ENCODE measurements at places on chromosomes 6 and 20. TPM values are rescaled to one million over a fixed set of nuclear protein-coding genes. Genes with fewer than 3 reads are reported as not detected.
A peak's percentile ranks its signal among the peaks of the same experiment; 100 is the strongest.

DNA sequence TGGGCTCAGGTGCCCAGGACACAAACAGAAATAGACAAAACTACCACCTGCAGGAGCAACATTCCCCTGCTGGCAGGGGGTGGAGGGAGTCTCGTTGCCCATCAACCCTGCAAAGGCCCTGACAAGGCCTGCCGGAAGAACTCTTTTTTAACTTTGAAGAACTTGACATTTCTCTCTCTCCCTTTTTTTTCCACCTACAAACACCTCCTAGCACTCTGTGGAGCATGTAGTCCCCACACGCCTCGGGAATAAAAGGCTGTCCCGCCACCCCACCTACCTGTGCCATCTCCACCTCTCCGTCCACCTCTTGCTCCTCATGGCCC, 54.8 kb downstream of the GNAS-AS1 start:
- DNase-seq, result no peak

DNA sequence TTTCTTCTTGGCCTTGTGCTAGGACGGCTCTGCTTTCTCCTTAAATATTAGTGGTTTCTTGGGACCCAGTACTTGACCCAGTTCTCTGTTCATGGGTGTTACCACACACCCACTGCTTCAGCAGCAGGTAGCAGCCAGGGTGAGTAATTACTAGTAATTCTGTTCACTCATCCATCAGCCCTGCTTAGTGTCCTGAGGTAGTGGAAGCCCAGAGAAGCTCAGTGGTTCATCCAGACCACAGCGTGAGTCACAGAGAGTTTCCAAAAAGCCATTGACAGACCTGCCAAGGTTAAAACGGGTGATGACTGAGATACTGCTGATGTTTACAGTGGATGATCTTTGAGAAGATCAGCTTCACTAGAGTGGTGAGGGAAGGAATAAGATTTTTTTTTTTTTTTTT, 51.7 kb upstream of the HINT3 start:
- no peak for DNase-seq

The REPS1 gene
- total RNA-seq, result 133 TPM

The EPHA7 gene
- 65.6 TPM for total RNA-seq

DNA sequence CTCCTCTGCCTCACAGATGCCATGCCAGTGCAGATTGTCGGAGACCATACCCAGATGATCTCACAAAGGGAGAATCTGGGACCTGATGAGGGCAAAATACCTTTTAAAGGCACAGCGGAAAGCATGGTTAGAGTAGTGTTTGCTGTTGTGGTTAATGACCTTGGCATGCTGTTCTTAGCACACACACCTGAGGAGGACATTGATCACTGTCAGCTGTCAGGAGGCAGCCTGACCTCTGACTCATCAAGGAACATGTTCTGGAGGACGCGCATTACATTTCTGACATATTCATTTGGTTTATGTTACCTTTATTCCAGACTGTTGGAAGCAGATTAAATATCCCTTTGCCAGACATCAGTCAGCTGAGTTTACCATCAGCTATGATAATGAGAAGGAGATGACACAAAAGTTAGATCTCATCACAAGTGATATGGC, 57.1 kb downstream of the GOPC start:
- DNase-seq, result no peak

DNA sequence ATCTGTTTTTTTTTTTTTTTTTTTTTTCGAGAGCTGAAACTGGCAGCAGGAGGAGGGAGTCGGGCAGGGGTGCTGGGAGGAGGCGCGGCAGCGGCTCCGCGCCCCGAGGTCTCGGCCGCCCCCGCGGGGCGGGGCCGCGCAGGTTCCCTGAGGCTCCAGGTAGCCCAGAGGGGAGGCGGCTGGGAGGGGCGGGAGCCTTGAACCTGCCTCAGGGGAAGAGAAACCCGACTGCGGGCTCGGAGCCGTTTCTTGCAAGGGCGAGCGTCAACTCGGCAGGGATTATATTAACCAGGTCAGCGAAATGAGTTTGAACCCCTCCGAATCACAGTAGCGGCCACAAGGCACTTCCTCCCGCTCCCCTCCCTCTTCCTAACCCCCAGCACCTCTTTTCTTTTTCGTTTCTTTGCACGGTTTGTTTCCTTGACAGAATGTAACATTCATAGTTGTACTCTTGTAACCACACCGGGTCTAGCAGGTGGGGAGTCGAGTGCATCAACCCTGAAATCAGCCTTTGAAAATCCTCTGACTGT, 2.0 kb downstream of the MYB start:
- no peak for DNase-seq

GRCh38 chr20:3434232-3434631, 26.8 kb upstream of the DNAAF9 start:
- DNase-seq, result no peak

The LY6G6D gene
- not detected for total RNA-seq

- DNase-seq, result peak; percentile 59
These were observed 4.5 kb upstream of the TAF8 start for GRCh38 chr6:42045538-42046460.

DNA sequence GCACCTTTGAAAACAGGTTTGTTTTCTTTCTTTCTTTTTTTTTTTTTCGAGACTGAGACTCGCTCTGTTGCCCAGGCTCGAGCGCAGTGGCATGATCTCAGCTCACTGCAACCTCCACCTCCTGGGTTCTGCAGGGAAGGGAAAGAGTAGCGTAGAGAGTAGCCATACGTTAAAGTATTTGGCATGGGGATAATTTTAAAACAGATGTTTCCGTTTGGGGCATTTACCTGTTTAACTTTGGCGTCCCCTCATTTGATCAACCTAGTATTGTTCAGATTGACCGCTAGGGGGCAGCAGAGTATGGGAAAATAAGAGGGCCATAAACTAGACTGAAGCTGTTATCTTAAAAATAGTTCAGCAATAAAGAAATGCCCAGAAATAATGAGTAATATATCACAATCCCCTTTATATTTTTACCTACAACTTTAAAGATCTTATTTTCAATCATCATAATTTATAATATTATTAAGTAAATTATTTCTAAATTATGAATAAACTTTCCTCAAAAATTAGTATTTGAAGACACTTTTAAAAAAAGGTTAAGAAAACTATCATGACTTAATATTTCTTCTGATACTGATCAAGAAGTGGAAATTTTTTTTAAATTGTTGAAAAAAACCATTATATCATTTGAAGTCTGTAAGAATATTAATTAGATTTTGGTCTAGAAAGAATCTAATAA, 7.6 kb upstream of the TAAR9 start:
- peak; percentile 18 for DNase-seq

All from frontal cortex (tissue), 4 donors.